ENCODE measurements at places on chromosomes 4 and X.

DNA sequence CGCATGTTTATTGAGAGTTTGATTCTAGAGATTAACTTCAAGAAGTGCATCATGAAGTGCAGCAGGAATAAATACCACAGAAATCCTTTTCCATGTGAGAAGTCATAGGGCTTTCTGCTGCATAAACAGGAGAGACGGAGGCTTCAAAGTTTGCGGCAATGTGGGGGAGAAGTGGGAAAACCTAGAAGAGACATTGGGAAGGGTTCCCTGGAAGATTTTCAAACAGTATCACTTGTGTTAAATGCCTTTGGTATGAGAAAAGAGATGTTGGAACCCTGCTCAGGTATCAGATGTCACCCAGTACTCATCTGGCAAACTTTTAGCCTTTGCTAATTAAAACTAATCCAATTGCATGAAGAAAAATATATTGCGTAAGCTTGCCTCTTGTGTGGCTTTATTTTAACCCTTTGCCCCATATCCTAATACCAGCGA, 15.4 kb downstream of the NHS start:
- no peak for DNase-seq

- no peak for DNase-seq
These were observed 137.8 kb downstream of the CEP135 start for GRCh38 chr4:56086561-56086960.

DNA sequence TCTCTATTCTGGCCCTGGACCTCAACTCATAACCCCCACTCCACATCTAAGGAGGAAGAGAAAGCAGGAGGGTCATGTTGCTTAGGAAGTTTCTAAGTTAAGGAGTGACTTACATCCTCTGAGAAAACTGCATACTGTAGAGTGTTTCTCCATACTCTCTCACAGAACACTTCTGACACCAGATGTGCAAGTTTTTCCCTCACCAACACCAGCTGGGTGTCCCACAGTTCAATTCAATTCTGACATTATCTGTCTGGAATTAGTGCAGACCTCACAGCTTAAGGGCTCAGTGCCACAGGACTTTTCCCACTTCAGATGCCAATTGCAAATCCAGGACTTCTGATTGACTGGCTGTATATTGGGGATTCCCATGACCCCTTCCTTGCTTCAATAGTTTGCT, 89.0 kb upstream of the SFRP2 start:
- DNase-seq: no peak

- peak; percentile 11 for DNase-seq
These were observed 5.2 kb upstream of the NDNF start for GRCh38 chr4:121077496-121077895.

GRCh38 chr4:7393601-7394575, 40.8 kb downstream of the PSAPL1 start:
- no peak for DNase-seq

DNA sequence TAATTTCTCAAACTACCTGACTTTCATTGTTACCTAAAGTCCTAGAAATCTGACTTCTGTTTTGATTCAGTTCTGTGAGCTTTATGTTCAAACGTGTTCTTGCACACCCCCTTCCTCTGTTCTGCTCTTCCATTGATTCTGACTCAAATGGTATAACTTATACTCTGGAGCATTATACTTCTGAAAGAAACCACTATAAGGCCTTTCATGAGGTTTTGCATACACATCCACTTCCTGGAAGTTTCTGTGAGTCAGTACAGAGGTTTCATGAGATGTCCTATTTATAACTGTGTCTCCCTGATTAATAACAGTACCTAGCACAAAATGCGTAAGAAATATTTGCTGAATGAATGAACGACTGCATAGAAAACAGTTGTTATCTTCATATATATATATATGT, 540.2 kb upstream of the CT83 start:
- DNase-seq: no peak

Data from epithelial cell of esophagus (primary cell).